Pulmonary artery endothelial cell (primary cell): ENCODE measurements at places on chromosomes 6 and 20.

DNA sequence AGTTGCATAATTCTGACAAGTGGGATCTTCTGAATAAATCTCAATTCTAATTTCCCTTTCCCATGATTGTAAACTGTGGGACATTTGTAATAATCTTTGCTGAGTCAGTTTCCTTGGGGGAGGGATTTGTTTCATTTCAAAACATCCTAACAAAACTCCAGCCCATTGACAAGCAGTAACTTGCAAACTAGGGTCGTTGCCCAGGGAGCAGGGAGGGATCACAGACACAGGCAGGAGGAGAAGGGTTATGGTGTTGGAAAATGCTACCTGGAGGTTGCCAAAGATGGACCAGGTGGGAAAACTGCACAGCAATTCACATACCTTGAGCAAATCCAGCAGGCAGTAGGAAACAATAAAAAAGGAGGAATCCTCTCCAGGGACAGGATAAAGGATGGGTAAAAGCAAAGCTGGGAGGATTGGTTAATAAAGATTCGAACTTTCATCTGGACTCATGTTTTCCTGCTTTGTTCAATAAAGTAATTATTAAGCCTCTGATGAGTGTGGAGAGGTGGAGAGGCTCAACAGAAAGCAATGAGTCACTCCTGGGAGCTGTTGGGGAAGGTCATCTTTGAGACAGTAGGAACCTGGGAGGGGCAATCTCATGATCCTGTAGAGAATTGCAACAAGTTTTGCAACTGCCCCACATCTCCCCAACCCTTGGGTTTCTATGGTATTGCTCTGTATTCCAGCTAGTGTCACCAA lies 87.3 kb upstream of the AKIRIN2 start:
- DNase-seq: peak; percentile 4

- no peak for DNase-seq
These were observed 31.6 kb upstream of the PXDC1 start for GRCh38 chr6:3782876-3783832.

GRCh38 chr6:153373869-153374268 lies 242.8 kb upstream of the RGS17 start:
- no peak for DNase-seq

DNA sequence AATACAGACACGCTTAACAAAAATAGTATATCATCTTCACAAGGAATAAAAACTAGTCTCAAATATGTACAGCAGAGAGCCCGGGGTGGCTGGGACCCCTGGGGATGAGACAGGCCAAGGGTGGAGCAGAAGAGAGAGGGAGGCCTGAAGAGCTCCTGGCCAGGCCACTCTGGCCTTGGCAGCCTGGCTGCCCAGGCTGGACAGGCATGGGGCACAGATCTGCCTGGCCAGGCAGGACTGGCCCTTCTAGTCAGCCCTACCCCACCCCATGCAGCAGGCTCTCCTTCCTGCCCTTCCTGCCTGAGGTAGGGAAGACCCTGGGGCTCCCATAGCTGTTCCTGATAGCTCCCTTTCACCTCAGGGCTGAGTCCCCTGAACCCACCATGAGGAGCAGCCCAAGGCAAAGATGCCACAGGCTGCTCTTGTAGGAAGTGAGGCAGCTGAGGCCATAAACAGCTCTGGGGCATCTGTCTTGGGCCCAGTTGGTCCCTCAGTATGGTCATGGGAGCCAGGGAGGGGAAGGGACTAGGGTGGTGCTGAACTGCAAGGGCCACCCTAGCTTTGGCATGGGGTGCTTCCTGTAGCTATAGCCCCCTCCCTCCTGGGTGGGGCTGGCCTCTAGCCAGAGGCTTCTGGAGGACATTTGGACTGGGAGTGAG lies 27.1 kb downstream of the COX4I2 start:
- no peak for DNase-seq

GRCh38 chr6:36683656-36684446 lies 5.3 kb downstream of the CDKN1A start:
- no peak for DNase-seq

DNA sequence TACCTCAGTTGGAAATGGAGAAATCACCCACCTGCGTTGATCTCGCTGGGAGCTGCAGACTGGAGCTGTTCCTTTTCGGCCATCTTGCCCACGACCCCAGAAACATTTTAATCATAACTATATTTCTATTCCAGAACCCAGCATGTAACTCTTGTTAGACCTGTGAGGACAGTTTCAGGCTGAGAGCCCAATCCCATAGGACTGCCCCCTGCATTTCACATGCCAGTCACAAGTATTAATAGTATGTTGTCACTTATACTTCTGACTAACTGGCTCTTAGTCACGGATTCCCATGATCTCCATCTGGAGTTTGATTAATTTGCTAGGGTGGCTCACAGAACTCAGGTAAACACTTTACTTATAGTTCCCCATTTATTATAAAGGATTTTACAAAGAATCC lies 96.0 kb upstream of the PRND start:
- no peak for DNase-seq
